ENCODE measurements at places on chromosomes 1 and 21.

- no peak for DNase-seq
These were observed at the start of gene OR6N1 for GRCh38 chr1:158771950-158772866. TSS of gene OR6N1 (minus strand) at chr1:158772195. CDS start at chr1:158766682, 5,513 bp downstream.

GRCh38 chr21:28608646-28609045, 384.0 kb downstream of the LTN1 start:
- DNase-seq = no peak

DNA sequence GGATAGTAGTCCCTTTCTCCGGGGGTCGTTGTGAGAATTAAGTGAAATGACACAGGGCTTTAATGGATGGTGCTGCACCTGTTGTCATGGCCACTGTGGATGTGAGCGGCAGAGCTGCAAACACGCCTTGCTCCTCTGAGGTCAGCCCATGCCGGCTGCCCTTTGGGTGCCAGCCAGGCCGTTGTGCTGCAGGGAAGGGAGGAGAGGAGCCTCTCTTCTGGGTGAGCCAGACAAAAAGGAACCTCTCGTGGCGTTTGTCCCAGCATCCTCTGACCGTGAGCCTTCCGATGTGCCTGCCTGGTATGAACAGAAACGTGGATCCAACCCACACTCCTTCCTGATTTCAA, 383.0 kb upstream of the VAMP3 start:
- no peak for DNase-seq

DNA sequence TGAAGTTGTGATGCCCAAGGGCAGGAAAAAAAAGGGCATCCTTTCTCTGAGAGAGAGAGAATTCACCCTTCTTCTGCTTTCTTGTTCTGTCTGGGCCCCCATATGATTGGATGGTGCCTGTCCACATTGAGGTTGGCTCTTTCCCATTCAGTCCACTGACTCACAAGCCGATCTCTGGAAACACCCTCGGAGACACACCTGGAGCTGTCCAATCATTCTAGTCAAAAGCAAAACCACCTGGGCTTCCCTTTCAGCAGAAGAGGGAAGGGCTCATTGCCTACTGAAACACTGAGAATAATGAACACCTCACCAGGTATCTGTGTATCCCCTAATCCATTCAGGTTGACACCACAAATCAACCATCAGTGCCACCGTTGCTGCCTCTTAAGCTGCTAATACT, 103.7 kb upstream of the GNG12 start:
- no peak for DNase-seq

- no peak for DNase-seq
These were observed 575.0 kb upstream of the CHRM3 start for GRCh38 chr1:238811211-238811879.
